ENCODE measurements at places on chromosomes 1 and 21.

- DNase-seq, result no peak
These were observed 27.1 kb downstream of the FTCD start for GRCh38 chr21:46128106-46128932.

- DNase-seq, result no peak
These were observed 91.3 kb downstream of the DENND1B start for GRCh38 chr1:197683895-197684553.

DNA sequence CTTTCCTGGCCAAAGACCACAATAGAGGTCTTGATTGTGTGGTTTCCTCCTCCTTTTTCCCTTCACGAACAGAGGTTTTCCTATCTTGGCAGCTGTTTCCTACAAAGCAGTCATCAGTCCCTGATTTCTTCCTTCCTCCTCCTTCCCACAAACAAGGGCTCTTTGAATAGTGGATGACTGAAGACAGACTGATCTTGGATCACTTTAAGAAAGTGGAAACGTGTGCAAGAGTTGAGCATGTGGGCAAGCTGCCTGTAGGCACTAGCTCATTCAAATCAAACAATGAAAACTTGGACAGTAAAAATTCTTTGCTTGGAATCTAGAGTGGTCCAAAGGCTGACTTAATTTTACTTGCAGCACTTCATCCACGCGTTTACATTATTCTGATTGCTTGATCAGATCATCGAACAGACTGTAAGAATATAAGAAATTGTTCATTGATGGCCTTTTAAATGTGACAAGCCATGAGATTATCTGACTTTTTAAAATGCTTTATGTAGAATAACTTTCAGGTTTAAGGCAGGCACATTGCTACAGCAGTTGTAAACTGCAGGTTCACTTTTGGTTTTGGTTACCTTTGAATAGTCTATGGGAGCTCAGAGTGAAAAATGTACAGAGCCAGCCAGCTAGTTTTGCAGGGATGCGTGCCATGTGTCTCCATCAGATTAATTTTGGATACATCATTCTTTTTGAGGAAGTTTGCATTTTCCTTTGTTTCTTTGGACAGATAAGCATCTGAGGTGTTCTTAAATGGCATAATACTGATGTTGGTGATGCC is 34.4 kb downstream of the ADGRL2 start:
- no peak for DNase-seq

DNA sequence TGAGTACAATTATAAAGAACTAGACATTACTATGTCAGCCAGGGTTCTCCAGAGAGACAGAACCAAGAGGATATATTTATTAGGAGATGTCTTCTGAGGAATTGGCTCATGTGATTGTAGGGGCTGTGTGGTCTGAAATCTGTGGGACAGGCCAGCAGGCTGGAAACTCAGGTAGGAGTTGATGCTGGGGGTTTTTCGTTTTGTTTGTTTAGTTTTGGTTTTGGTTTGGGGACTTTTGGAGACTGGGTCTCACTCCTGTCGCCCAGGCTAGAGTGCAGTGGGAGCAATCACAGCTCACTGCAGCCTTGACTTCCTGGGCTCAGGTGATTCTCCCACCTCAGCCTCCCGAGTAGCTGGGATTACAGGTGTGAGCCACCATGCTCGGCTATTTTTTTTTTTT is 132.9 kb upstream of the ERRFI1 start:
- no peak for DNase-seq

GRCh38 chr1:37556712-37557196 is at the start of gene DNALI1:
DNALI1 (plus strand) TSS chr1:37556940; CDS start chr1:37556995, 55 bp downstream.
- peak; percentile 7 for DNase-seq

GRCh38 chr1:61626816-61627215 is 98.1 kb downstream of the TM2D1 start:
- no peak for DNase-seq

GRCh38 chr1:16996845-16997244 is 14.9 kb downstream of the ATP13A2 start:
- no peak for DNase-seq

DNA sequence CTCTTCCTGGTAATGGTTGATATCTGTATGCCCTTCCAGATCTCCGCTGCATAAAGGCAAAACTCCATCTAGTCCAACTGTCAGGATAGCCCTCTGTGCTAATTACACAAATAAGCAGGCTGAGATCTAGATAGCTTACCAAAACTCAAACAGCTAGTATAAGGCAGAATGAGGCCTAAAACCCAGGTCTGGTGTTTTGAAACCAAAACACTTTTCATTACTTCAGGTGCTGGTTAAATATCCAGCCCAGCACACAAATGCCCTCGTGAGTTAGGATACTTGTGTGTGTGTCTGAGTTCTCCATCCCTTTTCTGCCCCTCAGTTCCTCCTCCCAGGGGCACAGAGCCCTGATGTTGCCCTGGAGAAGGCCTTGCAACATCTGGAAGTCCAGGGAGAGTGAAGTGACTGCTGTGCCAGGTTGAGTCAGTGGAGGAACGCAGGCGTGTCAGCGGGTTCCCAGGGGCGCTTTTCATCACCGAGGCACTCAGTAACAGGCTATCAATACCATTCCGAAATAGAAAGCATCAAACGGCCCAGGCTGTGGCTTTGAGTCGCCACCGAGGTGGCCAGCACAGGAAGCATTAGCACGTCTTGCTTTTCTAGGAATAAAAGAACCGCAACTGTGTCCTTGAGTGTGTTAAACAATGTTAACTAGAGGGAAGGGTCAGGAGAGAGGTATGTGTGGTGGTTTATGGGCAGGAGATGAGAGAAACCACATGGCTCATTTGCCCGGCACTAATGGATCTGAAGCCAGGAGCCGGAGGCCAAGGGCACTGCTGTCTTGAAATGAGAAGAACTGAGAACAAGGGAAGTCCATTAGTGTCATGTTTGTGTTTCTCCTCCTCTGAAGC is 90.7 kb upstream of the WLS start:
- no peak for DNase-seq

DNA sequence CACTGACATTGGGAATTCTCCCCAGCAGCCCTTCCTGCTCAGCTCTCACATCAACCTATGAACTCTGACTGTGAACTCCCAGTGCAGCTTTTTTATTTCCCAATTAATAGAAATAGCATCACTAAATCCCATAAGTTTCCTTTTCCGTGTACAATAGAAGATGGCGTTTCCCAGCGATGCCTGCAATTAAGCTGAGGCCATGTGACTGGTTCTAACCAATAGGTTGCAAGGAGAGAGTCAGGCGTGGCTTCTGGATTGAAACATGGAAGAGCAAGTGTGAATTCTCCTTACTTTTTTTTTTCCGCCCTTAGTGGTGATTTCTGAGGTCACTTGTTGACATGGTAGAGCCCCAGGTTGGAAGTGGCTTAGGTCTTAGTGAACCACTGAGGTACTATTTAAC is 59.0 kb upstream of the IGSF5 start:
- DNase-seq, result no peak

DNA sequence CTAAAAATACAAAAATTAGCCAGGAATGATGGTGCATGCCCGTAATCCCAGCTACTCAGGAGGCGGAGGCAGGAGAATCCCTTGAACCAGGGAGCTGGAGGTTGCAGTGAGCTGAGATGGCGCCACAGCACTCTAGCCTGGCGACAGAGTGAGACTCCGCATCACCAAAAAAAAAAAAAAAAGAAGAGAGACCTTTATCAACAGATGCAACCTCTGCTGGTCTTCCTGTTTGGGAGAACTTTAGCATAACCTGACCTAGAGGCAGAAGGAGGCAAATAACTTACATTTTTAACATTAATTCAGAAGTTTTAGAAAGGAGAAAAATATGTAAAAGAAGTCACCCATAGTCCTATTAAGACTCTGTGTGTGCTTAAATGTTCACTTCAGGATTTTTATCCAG is 32.4 kb downstream of the SLAMF1 start:
- no peak for DNase-seq

DNA sequence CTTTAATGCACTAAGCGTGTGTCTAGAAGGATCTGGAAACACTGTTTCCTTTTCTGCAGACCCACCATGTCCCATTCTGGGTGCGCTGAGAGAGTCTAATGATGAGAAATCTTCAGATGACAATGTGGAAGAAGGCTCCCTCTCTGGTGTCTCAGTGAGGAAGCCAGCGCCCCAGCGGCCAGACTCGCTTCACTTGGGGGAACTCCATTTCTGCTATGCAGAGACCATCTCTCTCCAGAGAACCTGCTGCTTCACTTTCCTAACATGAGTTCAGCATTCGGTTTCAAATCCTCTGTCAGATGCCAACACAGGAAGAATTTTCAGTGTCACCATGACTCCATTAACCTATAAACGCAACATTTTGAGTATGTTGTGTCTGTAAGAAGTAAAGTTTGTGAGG is 121.8 kb downstream of the SYF2 start:
- no peak for DNase-seq

GRCh38 chr21:44551340-44551961 is at the start of gene KRTAP10-2:
KRTAP10-2 (minus strand) TSS chr21:44551505; CDS start chr21:44551458, 47 bp downstream.
- no peak for DNase-seq

- no peak for DNase-seq
These were observed 246.4 kb upstream of the NR5A2 start for GRCh38 chr1:199780948-199781670.

DNA sequence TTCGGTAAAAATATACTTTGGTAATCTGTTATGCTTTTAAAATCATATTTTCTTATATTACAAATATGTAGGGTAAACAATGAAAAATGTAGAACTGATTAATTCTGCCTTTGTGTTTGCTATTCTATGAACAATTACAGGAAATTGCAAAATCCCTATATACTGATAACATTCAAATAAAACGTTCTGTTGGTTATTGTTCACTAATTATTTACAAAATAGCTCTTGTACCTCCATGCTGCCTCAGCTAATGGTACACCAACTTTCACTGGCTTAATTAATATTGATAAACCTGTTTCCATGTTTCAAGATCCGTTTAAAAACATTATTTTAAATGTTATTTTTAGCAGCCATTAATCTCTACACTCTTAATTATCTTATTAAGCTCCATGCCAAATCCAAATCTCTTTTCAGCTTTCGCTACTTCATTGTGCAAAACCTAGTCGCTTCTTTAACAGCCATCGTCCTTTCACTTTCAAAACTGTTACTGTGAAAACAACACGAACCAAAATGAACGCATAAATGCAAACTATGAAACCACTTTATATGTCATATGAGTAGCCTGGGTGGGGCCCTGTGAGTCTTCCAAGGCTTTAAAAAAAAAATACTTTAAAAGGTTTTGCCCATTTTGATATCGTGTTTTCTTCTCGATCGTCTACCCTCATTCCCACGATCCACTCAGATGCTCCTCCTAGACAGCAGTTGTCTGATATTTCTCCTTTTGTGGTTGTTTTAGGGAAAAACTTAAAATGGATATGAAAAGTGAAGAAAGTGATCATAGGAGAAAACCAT is 807.1 kb downstream of the USP25 start:
- DNase-seq, result no peak

- DNase-seq, result no peak
These were observed 16.5 kb upstream of the RIMKLA start for GRCh38 chr1:42364089-42364488.

DNA sequence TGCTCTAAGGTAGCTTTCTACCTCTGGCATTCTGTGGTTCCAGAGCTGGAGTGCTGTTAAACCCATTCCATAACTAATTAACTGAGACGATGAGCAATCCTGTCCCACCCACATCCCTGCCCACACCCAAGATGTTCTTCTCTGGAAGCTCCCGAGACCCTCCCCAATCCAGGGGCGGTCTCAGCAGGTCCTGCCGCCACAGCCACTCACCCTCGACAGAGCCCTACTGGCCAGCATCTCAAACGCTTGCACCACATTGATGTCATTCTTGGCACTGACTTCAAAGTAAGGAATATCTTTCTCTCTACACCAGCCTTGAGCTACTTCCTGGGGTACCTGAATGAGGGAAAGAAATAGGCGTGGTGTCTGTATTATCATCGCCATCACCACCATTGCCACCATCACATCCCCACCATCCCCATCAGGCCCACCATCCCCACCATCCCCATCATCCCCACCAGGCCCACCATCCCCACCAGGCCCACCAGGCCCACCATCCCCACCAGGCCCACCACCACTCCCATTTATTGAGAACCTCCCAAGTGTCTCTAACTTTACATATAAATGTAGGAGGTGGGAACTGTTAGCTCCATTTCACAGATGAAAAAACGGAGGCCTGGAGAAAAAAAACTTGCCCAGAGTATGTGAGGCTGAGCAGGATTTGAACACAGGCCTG is 17.7 kb downstream of the RAB7B start:
- DNase-seq, result no peak

DNA sequence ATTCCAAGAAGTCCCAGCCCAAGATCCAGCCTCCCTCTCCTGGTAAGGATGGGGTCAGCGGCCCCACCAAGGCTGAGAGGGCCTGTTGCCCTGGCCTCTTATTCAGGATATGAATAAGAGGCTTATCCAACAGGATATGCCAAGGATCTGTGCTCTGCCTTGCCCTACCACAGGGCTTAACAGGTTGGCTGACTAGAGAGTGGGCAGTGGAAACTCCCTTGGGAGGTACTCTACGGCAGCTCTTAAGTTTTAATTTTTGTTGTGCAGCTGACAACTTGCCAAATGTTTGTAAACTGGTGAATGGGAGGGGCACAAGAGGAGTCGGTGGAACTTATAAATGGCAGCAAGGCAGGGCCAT is 16.5 kb upstream of the PIGV start:
- no peak for DNase-seq

- DNase-seq, result no peak
These were observed 79.2 kb downstream of the TYW3 start for GRCh38 chr1:74812180-74812541.

DNA sequence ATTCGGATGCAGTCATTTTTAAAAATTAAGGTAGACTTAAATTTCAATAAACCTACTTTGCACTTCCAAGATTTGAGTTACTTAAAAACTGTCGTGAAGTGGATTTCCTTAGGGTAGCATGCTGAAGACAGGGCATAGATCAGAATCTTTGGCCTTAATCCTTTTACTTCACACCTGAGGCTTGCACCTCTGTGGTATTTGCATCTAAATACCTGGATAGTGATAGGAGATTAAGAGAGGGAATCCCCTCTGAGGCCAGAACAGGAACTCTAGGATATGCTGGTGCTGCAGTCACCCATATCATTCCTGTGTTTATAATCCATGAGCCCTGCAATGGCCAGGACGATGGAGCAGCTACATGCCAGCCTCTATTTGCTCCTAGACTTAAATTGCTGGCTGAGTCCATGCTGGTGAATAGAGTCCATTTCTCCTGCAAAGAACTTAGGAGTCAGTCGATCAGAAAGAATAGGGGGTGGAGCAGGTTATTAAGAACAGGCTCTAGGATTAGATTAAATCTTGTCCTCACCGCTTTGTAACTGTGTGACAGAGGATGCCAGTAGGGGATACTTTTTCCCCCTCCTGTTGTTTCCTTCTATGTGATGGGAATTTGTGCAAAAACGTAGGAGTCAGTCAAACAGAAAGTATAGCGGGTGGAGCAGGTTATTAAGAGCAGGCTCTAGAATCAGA is 333.6 kb downstream of the DUSP10 start:
- DNase-seq, result no peak

- DNase-seq, result no peak
These were observed 2.1 kb downstream of the ADGRL2 start for GRCh38 chr1:81802707-81803430.

DNA sequence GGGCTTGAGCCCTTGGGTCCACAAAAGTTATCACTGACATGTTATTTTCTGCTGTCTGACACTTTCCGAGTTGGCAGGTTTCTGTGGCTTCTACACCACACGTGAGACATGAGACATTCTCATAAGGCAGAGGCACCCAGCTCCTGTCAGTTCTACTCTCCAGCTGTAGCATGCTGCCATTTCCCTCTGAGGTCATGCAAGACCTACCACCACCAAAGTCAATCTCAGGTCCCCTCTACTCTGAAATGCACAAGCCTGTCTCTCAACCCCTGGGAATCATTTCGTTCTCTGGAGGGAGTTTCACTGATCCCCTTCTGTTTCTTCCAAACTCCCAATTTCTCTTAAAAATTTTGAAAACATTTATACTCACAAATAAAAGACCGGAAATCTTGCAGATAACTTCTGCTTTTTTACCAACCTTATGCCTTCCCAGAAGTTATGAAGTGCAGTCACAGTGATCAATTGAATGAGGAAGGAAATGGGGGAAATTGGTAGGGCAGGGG is 39.5 kb upstream of the CR2 start:
- no peak for DNase-seq

All from immature natural killer cell (primary cell).